ENCODE measurements at places on chromosomes 5 and 9.

DNA sequence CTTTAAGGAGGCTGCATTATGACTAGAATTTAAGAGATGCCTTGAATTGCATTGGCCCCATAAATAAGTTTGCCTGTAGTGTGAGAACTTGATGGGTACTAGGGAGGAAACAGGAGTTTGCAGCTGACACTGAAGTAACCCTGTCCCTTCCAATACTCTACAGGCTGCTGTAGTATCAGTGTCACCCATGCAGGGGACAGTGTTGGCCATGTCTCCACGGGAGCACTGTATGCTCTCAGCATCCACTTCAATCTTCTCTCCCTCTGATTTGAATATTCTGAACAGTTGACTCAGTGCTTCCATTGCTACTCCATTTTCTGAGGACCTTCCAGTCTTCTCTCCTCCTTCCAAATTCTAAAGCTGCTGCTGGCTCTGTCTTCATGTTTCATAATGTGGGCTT, 11.4 kb upstream of the IFNA14 start:
- no peak for DNase-seq

GRCh38 chr9:70923961-70924360, 197.5 kb downstream of the TRPM3 start:
- no peak for DNase-seq

GRCh38 chr5:33491941-33492340, 51.2 kb downstream of the TARS1 start:
- DNase-seq = no peak

- DNase-seq = no peak
These were observed 98.5 kb downstream of the ARSB start for GRCh38 chr5:78886341-78887230.

DNA sequence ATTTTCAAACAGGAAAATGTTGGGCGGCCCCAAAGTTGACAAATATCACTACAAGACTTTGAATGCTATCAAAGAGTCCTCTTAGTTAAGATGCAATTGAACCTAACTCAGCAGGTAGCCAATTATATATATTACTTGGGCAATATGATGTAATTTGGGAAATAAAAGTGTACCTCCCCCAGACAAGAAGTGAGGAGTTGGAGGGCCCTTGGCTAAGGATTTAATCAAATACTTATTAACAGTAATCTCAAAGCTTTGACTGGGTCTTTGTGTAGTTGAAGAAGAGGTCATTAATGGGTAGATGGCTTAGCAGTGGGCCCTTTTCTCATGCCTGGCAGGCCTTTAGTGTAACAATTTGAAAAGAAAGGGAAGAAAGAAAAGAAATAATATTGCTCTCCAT, 599.0 kb downstream of the CSNK1G3 start:
- DNase-seq = no peak

GRCh38 chr5:147509710-147510651, at the start of gene DPYSL3:
TSS of gene DPYSL3 (minus strand) at chr5:147510068. CDS start at chr5:147509858, 210 bp downstream.
- DNase-seq = no peak

- DNase-seq = no peak
These were observed 103.2 kb downstream of the AK8 start for GRCh38 chr9:132774886-132775285.

- no peak for DNase-seq
These were observed 84.8 kb downstream of the DAP start for GRCh38 chr5:10676224-10676623.

GRCh38 chr5:169796731-169797130, 159.7 kb downstream of the DOCK2 start:
- DNase-seq = no peak

GRCh38 chr9:72990397-72991182, 37.7 kb upstream of the ALDH1A1 start:
- DNase-seq = no peak

DNA sequence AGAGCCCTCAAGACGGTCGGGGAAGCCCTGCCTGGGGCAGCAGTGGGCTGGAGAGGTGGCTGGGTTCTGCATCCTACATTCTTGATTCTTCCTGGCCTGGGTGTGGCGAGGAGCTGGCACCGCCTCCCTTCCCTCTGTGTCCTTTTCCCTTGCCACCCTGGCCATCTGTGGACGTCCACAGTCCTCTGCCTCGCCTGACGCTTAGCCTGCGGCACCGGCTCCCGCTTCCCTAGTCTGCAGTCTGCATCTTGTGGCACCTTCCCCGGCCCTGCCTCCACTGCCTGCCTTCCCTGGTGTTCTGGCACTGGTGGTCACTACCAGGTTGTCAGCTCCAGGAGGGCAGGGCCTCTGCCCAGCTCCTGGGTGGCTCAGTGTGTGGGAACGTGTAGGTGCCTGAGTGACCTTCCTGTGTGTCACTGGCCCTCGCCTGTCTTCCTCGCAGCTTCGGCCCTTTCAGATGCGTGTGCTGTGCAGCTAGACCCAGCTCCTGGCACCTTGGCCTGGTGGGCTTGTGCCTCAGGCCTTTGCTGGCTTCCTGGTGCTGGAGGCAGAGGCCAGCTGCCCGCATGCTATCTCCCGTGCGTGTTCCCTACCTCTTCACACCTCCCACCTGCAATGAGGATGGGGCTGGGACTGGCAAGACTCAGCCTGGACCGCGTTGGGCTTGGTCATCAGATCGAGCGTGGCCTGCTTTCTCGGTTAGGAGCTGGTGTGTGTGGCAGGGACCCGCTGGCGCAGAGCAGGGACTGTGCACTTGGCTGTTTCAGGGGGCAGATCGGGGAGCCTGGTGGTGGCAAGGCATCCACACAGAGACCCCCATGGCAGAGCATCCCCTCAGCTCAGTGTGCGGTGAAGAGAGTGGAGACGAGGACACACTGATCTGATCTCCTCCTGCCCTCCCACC, 20.9 kb downstream of the TRAF2 start:
- DNase-seq = no peak

- no peak for DNase-seq
These were observed at the start of gene TRAF1 for GRCh38 chr9:120926397-120926928. TSS of gene TRAF1 (minus strand) at chr9:120926796. CDS start at chr9:120926075, 721 bp downstream.

- DNase-seq = no peak
These were observed 299.9 kb upstream of the RFX3 start for GRCh38 chr9:3825721-3826120.

DNA sequence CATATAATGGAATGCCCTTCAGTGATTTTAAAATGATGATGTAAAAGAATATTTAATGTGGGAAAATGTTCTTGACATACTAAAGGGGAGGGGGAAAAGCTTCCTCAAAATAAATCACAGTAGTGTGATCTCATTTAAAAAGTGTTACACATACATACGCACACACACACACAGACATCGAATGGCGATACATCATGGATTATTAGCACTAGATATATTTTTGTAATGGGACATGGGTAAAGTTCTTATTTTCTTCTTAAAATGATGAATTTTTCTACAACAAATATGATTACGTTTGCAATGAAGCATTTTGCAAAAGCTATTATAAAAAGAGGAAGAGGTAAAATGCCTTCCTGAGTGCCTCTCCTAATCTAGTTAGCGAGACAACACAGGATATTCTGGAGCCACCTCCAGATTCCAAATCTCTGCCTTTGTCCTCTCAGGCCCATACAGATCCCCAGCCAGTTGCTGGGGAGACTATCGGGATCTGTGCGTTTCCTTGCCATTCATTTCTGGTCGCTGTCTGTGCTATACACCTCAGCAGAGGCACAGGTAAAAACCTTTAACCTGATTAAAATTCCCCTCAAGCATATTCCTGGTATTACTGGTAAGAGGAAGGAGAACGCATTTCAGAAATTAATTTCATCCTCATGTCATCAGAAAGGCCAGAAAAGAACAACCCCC, 69.6 kb downstream of the SLC28A3 start:
- no peak for DNase-seq

DNA sequence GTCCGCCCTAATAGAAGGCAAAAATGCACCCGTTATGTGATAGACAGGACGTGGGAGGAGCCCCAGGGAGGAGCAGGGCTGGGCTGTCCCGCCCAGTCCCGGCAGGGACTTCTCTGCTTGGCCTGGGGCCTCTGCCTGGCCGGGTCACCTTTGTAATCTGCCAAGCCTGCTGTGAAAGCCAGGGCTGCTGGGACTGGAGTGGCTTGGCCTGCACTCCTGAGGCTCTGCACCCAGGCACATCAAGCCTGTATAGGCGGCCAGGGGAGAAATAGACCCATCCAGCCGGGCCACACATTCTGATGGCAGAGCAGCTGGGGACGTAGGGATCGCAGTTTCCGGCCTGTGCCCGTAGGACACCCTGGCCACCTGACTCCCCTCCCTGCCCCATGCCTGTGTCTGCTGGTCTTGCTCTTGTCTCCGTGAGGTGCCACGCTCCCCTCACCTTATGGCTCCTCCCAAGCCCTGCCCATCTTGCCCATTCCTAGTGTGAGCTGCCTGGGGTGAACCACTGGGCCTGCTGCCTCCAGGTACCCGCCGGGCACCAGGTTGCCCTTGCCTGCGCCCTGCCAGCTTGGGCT, 28.1 kb downstream of the DYNC2I2 start:
- no peak for DNase-seq

DNA sequence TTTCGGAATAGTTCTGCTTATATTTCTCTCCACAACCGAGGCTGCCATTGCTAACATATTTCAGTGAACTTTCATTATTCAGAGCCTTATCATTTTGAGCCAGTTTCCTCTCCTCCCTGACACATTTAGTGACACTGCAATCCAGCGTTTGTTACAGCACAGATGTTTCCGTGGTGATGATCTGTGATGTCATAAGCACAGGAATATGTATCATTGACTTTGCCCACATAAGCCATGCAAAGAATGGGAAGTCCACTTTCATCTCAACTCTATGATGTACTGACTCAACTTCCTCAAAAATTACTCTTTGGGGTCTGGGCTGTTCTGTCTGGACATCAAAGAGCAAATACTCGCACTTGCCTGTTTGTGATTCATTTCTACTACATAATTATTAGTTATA, 291.8 kb downstream of the EBF1 start:
- DNase-seq = no peak

DNA sequence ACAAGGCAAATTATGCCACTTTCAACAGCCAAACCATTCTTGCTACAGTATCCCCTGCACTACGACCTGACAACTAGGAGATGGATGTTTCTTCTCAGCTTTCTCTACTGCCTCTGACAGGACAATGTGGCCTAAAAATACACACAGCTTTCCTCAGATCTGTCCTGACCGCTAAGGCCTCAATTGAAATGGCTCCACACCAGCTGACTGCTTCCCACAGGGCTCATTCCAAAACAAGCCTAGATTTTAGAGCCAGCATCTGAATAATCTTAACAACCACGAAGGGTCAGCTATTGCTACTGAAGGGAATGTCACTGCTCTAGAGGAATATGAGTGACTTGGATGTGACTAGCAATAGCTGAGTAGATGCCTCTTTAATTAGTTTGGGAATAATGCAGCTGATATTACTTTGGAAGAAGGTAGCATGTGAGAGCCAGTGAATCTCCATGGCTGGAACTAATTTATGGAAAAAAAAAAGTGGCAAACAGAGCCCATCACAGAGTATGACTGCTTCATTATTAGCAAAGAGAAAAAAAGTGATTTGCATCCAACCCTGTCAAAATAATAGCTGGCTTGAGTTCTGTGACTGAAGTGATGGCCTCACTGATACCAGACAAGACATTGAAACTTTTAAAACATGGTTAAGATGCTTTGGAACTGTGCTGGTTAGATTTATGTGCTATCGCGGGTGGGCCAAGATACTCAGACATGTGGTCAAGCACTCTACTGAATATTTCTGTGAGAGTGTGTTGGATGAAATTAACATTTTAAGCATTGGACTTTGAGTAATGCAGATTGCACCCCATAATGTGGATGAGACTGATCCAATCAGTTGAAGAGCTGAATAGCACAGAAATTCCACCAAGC, 450.2 kb downstream of the NR2F1-AS1 start:
- no peak for DNase-seq

DNA sequence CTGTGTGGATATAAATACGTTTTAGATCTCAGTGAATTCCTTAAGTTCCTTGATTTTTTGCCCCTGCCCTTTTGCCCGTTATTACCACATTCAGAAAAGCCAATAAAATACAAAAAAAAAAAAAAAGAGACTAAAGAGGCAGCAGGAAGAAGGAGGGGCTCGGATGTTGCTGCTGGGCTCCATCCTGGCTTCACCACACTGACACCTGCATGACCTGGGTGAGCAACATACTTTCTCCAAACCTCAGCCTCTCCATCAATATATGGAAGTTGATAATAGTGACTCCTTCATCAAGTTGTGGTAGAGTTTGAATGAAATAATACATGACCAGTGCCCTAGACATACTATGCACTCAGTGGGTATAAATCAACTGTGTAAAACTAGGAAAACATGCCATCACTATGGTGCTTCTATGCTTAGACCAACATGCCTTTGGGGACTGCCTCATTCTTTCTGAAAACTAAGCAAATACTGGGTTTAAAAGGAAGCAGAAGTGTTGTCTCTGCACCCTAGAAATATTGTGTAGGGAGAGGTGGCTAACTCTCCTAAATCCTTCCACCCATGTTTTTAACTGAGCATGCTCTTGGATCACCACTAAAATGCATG, 243.0 kb downstream of the PIK3R1 start:
- DNase-seq = no peak

Data from fibroblast of skin of left quadriceps (primary cell).